ENCODE measurements at places on chromosomes 3 and 15. TPM values are rescaled to one million over a fixed set of nuclear protein-coding genes. Genes with fewer than 3 reads are reported as not detected.

GRCh38 chr3:190369668-190370295 lies 18.2 kb upstream of the CLDN16 start:
- H3K27ac ChIP-seq: peak overlapping the region; percentile 54
- no peaks in the 10 kb centered on the region for H3K27me3 ChIP-seq
- no peak for DNase-seq

GRCh38 chr3:49276475-49277382 lies at the start of gene C3orf62:
Gene C3orf62 (minus strand): TSS chr3:49277232. CDS start chr3:49276872, 360 bp downstream.
- no peaks in the 10 kb centered on the region for H3K4me1 ChIP-seq
- peak within 1 kb of the TSS; percentile 71 for H3K4me3 ChIP-seq
- H3K27ac ChIP-seq: peak within 1 kb of the TSS; percentile 97
- DNase-seq: peak; percentile 84
- no peaks in the 10 kb centered on the region for H3K36me3 ChIP-seq
- H3K27me3 ChIP-seq: no peaks in the 10 kb centered on the region

DNA sequence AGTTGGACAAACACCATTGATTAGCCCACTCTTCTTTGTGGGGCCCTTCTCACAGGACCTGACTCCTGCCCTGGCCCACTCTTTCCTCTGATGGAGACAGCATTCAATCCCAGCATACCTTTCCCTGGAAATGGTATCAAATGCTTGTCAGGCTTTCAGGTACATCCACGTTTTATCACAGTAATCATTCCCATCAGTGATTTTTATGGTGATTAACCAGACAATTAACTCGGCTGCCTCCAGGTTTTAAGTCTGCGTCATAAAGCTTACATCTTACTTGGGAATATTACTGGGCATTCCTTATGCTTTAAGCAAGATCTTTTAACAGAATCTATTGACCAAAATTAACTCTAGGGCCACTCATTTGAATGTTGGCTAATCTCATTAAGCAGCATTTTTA lies 33.4 kb downstream of the LRRK1 start:
- H3K36me3 ChIP-seq: no peaks in the 10 kb centered on the region
- no peak overlapping the region for H3K27ac ChIP-seq
- H3K4me3 ChIP-seq: no peak overlapping the region
- H3K27me3 ChIP-seq: no peaks in the 10 kb centered on the region

DNA sequence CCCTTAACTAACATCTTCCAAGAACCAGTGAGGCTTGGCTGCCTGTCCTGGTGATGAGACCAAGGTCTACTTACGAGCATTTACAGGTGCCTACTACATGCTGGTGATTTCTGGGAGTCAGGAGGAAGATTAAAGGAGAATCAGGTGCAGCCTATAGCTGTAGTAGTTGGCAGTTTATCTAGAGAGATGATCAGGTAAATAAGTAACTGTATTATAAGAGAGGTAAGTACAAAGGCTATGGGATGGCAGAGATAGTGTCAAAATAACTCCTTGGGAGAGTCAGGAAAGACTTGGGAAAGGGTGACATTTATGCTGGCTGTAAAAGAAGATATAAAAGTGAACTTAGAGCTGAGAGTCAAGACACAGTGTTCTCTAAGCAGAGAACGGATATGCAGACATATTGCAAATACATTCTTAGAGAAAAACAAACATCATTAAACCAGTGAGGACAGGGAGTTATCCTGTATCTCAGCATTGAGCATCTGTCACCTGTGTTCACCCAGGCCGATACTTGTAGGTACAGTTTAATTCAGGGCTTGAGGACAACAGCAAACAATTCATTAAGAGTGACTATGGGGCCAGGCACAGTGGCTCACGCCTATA lies 49.7 kb upstream of the ACP3 start:
- no peaks in the 10 kb centered on the region for H3K4me1 ChIP-seq
- no peak overlapping the region for H3K4me3 ChIP-seq
- H3K27ac ChIP-seq: no peak overlapping the region

DNA sequence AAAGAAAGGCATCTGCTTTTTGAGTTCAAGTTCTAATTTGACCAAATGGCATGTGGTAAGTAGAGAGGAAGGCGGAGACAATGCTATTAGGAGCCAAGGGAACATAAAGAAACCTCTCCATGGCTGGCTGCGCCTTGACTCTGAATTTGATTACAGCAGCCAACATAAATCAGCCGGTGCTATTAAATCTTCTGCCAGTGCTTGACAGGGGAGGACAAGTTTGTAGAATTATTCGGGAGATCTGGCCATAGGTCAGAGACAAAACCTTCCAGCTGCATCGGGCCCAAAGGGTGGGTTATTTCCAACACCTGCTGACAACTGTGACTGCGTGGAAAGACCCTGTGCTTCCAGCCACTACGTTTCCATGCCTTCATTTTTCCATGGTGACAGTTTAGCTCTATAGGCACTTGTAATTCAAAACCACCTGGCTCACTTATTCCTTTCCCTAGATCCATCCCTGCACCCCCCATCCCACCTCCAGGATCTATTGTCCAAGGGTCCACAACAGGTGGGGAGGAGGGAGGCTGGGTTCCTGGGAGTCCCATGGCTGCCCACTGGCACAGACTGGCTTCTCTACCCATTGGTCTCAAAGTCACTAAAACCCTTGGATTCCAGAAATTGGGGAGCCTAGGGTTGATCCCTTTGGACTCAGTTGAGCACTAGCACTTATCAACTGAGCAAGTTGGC lies 15.9 kb downstream of the COLQ start:
- H3K27ac ChIP-seq: no peak overlapping the region
- no peak overlapping the region for H3K4me3 ChIP-seq

DNA sequence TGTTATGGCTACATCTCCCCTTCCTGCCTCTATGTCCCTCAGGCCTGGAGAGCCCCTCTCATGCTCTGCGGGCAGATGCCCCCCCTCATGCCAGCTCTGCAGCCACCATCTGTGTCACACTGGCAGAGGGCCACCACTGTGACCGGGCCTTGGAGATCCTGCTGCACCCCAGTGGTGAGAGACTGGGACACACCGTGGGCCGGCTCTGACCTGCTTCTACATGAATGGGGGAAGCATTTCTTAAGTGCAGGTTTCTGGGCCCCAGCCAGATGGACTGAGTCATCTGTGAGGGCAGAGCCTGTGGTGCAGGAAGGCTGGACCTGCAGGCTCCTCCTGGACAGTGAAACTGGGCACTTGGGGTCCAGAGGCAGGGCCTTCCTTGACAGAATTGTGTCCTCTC lies 4.8 kb downstream of the VWA5B2 start:
- no peak overlapping the region for H3K4me3 ChIP-seq
- H3K27ac ChIP-seq: no peak overlapping the region
- peak; percentile 71 for DNase-seq
- H3K27me3 ChIP-seq: peaks cover 10% of the 10 kb centered on the region
- peaks cover 8% of the 10 kb centered on the region for H3K4me1 ChIP-seq

DNA sequence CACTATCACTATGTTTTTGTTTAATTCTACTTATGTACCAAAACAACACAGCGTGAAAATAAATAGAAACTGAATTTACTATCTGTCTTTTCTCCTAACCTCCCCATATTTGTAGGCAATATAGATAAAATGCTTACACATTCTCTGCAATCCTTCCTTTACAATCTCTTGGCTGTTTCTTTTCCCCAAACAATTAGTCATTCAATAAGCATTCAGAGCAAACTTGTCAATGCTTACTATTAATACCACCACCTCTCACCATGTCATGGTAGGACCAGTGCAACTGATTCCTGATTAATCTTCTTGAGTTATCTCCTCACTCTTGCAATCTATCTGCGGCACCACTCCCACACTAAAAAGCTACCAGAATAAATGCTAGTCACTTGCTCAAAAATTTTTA lies 74.0 kb upstream of the TTBK2 start:
- no peak overlapping the region for H3K4me3 ChIP-seq
- DNase-seq: no peak
- no peak overlapping the region for H3K27ac ChIP-seq
- H3K36me3 ChIP-seq: no peaks in the 10 kb centered on the region
- H3K27me3 ChIP-seq: no peaks in the 10 kb centered on the region

GRCh38 chr15:25990220-25990619 lies 127.1 kb upstream of the ATP10A start:
- no peak overlapping the region for H3K27ac ChIP-seq
- no peak overlapping the region for H3K4me3 ChIP-seq
- H3K36me3 ChIP-seq: no peaks in the 10 kb centered on the region
- no peaks in the 10 kb centered on the region for H3K27me3 ChIP-seq
- DNase-seq: no peak

- H3K4me1 ChIP-seq: no peaks in the 10 kb centered on the region
- H3K27ac ChIP-seq: no peak overlapping the region
- H3K4me3 ChIP-seq: no peak overlapping the region
- no peak for DNase-seq
Measured at GRCh38 chr3:32322311-32322710, 69.3 kb upstream of the CMTM7 start.

DNA sequence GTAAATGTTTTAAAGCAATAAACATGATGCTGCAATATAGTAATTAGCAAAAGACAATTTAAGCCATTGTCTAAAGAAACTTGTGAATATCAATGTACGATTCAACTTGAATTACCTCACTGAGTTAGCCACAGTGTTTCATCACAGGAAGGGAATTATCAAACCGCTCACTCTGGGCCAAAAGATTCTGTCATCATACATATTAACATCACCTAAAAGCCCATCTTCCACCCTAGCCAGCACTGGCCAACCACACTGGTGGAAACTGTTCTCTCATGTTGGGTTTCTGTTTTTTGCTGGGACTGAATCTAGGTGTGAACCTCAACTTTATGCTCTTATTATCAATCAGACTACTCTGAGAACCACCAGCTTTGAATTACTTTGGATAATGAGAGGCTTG lies 497.7 kb upstream of the THBS1 start:
- no peak overlapping the region for H3K27ac ChIP-seq
- no peak for DNase-seq
- H3K36me3 ChIP-seq: no peaks in the 10 kb centered on the region
- H3K4me3 ChIP-seq: no peak overlapping the region

DNA sequence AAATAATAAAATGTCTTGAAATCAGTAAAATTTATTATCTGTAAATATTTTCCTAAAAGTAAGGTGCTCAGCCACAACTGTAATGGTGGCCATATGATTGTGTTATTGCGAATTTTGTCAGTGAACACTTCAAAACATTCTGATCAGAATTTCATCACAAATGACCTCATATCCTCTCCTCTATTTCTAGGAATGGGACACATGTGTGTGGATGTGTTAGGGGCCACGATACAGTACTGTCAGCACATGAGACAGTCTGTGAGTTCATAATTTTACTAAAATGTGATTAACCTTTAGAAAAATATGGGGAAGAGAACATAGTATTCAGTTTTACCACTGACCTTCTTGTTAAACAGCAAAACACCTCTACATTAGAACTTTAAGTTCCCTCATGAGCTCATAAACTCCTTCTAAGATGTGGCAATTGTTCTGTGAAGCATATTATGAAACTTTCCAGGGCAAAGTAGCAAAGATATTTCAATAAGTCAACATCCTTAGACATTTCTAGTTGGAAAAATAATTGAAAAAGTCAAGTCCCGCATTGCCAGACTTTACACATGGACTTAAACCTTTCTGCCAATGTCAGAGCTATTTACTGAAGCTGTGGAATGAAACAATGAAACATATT lies 158.2 kb upstream of the ABI3BP start:
- H3K4me3 ChIP-seq: no peak overlapping the region
- H3K27me3 ChIP-seq: no peaks in the 10 kb centered on the region
- H3K27ac ChIP-seq: no peak overlapping the region
- no peaks in the 10 kb centered on the region for H3K4me1 ChIP-seq
- no peak for DNase-seq

DNA sequence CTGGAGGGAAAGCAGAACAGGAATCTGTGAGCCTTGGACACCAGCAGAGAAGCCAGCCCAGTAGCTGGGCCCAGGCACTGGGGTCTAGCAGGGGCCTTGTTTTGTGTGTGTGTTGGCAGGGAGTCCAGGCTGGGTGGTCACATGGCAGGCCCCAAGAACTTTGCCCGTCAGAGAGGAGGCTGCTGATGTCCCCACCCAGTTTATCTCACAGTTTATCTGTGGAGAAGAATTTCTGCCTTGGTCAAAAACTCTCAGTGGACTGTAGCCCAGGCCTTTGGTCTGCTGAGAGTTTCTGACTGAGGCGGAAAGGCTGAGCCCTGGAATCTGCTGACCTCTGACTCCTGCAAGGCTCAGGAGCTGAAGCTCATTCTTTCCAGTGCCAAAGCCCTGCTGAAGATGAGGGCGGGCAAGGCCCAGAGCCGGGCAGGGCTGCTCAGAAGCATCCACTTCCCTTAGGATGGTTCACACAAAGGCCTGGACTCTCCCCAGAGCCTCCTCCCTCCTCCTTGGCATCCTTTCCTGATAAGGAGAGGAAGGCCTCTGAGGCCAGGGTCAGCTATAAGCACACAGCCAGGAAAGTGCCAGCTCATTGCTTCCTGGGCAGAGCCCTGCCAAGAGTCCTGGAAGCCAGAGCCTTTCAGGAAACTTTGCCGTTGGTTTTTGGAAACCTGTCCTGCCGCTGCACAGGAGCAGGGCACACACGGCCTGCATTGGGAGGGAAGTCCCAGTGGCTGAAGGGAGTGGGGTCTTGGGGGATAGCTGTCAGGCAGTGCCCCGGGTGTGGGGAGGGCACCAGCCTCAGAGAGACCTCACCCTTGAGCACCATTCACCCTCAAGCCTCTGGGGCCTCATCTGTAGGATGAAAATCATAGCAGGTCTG lies 37.2 kb upstream of the SLCO2A1 start:
- no peaks in the 10 kb centered on the region for H3K36me3 ChIP-seq
- no peak for DNase-seq
- H3K4me1 ChIP-seq: no peaks in the 10 kb centered on the region
- H3K4me3 ChIP-seq: no peak overlapping the region

DNA sequence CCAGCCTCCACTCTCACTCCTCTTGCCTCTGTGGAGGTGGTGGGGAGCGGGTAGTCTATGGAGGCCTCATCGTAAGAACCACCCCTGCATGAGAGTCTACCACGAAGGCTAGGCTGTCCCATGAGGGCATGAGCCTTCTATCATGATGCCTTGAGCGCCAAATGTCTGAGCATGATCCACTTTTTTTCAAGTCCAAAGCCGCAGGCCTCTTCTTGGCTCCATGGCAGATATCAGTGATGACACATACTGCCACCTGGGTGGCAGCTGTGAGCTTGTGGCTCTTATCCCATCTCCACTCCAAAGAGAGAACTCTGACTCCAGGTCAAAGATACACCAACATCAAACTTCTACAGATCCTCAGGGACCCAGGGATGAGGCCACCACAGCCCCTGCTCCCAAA lies 13.5 kb downstream of the POC1A start:
- H3K27me3 ChIP-seq: no peaks in the 10 kb centered on the region
- H3K4me1 ChIP-seq: peaks cover 15% of the 10 kb centered on the region
- H3K36me3 ChIP-seq: no peaks in the 10 kb centered on the region
- H3K27ac ChIP-seq: no peak overlapping the region

GRCh38 chr3:45666757-45667431 lies 22.3 kb upstream of the SACM1L start:
- H3K4me3 ChIP-seq: no peak overlapping the region
- no peak for DNase-seq
- no peaks in the 10 kb centered on the region for H3K27me3 ChIP-seq
- H3K27ac ChIP-seq: no peak overlapping the region
- H3K36me3 ChIP-seq: no peaks in the 10 kb centered on the region
- peaks cover 25% of the 10 kb centered on the region for H3K4me1 ChIP-seq

GRCh38 chr15:36831904-36832287 lies 252.5 kb downstream of the CDIN1 start:
- no peaks in the 10 kb centered on the region for H3K36me3 ChIP-seq
- no peaks in the 10 kb centered on the region for H3K4me1 ChIP-seq
- no peak overlapping the region for H3K27ac ChIP-seq
- no peak overlapping the region for H3K4me3 ChIP-seq
- H3K27me3 ChIP-seq: no peaks in the 10 kb centered on the region

Gene PATL2
- total RNA-seq: 2.2 TPM

Gene MTHFS
- total RNA-seq: 19.0 TPM

Gene TP63
- total RNA-seq: 47.7 TPM

Gene CFAP91
- 24.6 TPM for total RNA-seq

Gene TTC14
- 66.1 TPM for total RNA-seq

Gene SCN5A
- 0.29 TPM for total RNA-seq

Gene ARHGAP31
- 18.2 TPM for total RNA-seq

Gene FRMD5
- total RNA-seq: 1.6 TPM

Gene GADL1
- not detected for total RNA-seq

All from breast epithelium (tissue), 4 donors.